ENCODE measurements at places on chromosomes 3 and 15. TPM values are rescaled to one million over a fixed set of nuclear protein-coding genes. Genes with fewer than 3 reads are reported as not detected.

Gene RASGRF1
- not detected for total RNA-seq

DNA sequence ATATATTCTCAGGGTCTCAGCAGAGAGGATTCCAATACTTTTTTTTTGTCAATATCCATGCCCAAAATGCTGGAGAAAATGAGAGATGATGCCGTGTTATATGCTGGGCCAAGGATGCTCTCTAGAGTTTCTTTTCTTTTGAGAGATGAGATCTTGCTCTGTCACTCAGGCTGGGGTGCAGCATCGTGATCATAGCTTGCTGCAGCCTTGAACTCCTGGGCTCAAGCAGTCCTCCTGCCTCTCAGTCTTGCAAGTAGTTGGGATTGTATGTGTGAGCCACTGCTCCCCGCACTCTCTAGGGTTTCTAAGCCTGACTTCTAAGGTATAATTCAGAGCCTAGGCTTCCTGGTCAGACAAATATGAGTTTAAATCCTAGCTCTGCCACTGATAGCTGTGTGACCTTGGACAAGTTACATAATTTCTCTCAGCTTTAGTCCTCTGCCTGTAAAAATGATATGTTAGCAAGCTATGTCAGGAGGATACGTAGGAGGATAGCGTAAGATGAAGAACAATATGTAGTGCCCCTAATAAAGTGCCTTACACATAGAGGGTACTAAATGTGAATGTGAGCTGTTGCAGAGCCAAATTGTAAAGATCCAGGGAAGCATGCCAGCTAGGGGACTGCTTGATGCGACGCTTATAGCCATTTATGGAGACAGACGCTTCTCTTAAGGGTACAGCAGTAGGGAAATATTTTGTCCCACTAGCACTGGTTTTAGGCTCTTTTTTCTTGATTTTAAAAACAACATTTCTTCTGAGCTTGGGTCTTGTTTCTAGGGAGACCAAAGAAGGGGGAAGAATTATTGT is 7.4 kb downstream of the STARD9 start:
- no peak for DNase-seq

Gene TAGLN3
- total RNA-seq: not detected

DNA sequence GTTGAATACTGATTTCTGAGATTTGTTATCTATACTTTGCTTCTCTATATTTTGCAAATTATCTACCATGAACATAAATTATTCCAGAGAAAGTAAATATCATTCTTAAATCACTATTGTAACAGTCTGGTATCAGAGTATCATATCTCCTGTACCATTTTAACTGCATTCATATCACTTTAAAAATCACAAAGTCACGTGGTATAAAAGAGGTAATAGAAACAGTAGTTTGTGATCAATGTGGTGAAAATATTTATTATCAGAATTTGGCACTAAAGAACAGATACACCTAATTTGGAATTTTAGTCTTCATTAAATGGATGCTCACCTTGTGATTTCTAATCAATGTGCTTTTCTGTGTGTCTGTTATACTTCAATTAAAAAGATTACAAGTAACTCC is 47.8 kb downstream of the P3H2 start:
- no peak for DNase-seq

GRCh38 chr3:46854555-46854991 is 8.7 kb downstream of the MYL3 start:
- peak; percentile 53 for DNase-seq

DNA sequence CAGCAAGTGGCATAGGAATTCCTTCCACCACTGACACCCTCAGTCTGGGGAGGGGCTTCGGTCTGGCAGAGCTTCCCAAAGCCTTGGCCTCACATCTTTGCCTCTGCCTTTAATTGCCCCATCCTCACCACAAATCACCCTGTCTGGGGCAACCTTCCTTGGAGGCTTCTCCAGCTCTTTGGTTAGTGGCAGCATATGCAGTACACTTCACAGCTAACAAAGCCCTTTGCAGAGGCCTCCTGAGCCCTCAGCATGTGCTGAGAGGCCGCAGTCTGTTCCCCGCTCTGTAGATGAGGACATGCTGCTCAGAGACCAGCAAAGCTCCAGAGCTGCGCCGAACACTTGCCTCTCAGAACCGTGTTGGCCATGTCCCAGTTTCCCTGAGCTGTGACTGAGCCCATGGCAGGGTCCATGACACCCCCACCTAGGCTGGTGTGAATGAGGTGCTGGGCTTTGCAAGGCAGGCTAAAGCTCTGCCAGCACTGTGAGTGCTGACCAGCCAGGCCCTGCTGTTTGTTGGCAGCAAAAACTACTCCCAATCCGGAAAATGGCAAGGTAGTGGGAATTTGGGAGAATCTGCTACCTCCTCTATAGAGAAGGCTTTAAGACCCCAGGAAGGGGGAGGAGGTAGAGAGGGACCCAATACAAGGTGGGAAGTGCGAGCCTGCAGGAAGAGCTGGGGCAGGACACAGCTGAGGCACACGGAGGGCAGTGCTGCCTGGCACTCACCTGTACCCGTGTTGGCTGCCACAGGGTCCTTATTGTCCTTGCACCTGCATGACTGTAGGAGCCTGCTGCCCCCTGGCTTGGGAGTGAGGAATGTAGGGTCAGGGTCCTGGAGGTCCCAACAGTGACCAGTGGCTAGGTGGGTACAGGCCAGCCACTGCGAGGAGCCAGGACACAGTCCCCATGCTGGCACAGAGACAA is 8.4 kb upstream of the KLF15 start:
- DNase-seq: no peak

- no peak for DNase-seq
These were observed 288.8 kb downstream of the FEZF2 start for GRCh38 chr3:62084558-62084957.

Gene MLF1
- total RNA-seq: 234 TPM

DNA sequence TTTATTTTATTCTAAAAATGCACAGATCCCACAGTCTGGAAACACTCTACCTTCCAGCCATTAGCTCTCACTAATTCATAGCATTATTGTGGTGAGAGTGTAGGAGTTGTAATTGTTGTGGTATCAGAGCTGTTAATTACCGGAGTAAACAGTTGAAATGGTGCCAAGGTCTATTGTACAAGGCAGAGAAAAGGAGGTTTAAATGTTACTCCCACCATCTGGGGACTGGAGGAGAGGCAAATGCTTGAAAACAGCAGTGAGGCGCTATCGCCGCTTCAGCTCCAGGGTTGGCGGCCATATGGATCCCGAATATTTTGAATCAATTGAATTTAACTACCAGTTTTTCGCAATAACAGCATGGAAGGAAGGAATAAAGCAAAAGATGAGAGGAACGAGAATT is 113.1 kb upstream of the C15orf61 start:
- no peak for DNase-seq

Gene ADCY5
- total RNA-seq: 273 TPM

DNA sequence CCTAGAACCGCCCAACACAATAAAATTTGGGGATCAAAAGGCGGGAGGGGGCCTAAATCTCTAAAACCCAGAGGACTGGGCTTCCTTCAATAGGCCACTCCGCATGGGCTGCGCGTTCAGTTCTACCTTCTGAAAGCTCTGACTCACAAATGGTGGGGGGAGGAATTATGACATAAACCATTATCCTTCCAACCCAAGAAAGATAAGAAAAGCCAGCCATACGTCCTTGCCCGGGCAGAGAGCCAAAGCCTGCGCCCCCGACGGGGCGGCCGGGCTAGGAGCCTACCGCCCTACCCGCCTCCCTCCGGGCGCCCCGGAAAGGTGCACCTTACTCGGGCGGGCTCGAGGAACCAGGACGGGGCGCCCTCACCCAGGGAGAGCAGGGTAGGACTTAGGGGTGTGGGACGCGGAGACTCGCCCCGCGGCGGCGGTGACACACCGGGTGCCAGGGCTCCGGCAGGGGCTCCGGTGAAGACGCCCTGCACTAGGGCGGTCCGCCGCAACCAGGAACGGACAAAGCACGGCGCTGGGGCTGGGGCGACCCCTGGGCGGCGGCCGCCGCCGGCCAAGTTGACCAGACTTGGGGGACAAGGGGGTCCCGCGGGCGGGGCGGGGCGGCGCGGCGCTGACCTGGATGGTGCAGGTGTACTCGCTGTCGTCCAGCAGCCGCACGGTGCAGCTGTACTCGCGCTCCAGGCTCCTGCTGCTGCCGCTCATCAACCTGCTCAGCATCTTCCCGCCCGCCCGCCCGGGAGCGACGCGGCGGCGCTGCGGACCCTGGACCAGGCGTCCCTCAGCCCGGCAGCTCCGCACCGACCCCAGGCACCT is 534 bp downstream of the FRMD5 start:
- no peak for DNase-seq

Measured in left ventricle myocardium superior (tissue), 1 donor.